ENCODE measurements at places on chromosomes 4 and X.
A peak's percentile ranks its signal among the peaks of the same experiment; 100 is the strongest.

- DNase-seq = no peak
These were observed 1296.1 kb upstream of the PCDH7 start for GRCh38 chr4:29423836-29424721.

DNA sequence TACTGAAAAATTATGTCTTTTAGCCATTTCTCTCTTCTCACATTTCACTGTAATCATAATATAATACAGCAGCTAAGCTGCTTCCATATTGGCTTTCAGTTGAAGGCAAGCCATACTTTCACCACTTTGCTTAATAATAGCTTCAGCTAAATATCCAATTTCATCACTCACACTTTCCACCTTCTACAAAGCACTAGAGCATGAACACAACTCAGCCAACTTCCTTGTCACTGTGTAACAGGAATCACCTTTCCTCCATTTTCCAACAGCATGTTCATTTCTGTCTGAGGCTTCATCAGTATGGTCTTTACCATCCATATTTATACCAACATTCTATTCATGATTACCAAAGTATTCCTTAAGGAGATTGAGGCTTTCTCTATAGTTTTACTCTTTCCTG is 219.8 kb upstream of the CTSO start:
- no peak for DNase-seq

DNA sequence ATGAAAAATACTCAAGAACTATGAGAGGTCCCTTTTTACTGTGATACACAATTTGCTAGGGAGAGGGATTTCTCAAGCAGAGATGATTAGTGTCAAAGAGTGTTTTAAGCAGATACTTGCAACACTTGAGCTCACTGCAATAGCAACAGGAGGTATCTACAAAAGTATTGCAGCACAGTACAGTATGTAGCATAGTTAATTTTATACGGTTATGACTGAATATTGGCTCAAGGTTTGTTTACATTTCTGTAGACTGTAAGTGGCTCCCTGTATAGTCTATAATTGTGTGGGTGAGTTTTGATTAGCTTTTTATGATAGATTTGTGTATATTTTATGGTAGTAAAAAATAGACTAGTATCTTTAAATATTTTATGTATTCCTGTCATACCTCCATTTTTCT is 1177.2 kb downstream of the TECRL start:
- DNase-seq = no peak

GRCh38 chr4:100540131-100540530 is 22.3 kb upstream of the EMCN start:
- DNase-seq = no peak

DNA sequence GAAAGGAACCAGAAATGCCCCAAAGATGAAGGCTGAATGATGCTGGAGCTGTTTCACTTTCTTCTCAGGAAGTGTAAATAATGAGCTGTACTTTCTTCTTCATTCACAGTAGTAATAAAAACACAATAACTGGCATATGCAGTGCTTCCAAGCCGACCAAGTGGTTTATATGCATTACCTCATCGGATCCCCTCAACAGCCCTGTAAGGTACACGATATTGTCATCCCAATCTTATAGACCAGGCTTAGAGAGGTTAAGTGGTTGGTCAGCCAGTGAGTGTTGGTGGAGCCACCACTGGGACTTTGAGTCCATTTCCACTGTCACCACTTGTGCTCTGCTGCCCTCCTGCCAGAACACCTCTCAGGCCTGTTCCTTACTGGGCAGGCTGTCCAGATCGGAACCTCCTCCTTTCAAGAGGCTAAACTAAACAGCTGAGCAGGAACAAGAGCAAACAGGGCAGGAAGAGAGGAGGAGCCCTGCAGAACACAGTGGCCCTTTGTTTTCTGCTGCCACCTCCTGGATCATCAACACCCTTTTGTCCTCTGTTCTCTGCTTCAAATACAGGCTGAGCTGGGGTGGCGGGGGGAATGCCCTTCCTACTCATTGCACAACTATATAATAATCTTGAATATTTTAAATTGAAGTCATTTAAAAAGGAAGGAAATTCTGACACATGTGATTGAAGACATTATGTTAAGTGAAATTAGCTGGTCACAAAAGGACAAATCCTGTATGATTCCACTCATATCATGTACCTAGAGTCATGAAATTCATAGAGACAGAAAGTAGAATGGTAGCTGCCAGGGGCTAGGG is 112.5 kb upstream of the ATP6AP2 start:
- peak; percentile 47 for DNase-seq
